ENCODE measurements at places on chromosomes 2 and 18.

GRCh38 chr2:46298522-46299353 lies 1.5 kb downstream of the EPAS1 start:
- peaks cover 7% of the 10 kb centered on the region for H3K4me1 ChIP-seq
- no peaks in the 10 kb centered on the region for H3K36me3 ChIP-seq
- H3K27me3 ChIP-seq, result no peaks in the 10 kb centered on the region
- peak overlapping the region; percentile 66 for H3K4me3 ChIP-seq
- H3K27ac ChIP-seq, result peak overlapping the region; percentile 96
- no peak for DNase-seq

DNA sequence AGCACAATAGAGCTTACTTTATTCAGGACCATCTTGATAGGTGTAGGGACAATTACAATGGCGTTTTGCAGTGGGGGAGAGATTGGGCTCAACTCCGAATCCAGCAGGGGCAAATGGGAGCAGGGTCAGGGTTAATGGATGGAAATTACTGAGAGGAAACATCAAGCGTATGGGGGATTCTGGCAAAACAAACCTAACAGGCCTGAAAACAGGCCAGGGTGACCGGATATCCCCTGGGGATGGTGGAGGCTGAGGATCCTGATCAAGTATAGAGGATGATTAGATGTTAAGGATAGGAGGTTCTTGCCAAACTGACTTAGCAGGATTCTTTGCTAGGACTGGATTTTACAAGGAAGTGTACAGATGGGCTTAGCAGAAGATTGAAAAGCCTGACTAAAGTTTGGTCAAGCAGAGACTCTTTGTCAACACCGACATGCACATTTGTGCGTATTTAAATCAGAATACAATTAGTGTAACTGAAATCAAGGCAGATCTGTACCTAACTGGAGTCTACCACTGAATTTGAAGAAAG lies 54.5 kb upstream of the GPR45 start:
- H3K4me3 ChIP-seq, result no peak overlapping the region
- no peaks in the 10 kb centered on the region for H3K27me3 ChIP-seq
- no peak overlapping the region for H3K27ac ChIP-seq
- H3K4me1 ChIP-seq, result no peaks in the 10 kb centered on the region
- H3K36me3 ChIP-seq, result no peaks in the 10 kb centered on the region
- no peak for DNase-seq

GRCh38 chr2:14313341-14313740 lies 319.2 kb upstream of the LRATD1 start:
- no peaks in the 10 kb centered on the region for H3K4me1 ChIP-seq
- no peaks in the 10 kb centered on the region for H3K27me3 ChIP-seq
- H3K36me3 ChIP-seq, result no peaks in the 10 kb centered on the region
- no peak overlapping the region for H3K27ac ChIP-seq

DNA sequence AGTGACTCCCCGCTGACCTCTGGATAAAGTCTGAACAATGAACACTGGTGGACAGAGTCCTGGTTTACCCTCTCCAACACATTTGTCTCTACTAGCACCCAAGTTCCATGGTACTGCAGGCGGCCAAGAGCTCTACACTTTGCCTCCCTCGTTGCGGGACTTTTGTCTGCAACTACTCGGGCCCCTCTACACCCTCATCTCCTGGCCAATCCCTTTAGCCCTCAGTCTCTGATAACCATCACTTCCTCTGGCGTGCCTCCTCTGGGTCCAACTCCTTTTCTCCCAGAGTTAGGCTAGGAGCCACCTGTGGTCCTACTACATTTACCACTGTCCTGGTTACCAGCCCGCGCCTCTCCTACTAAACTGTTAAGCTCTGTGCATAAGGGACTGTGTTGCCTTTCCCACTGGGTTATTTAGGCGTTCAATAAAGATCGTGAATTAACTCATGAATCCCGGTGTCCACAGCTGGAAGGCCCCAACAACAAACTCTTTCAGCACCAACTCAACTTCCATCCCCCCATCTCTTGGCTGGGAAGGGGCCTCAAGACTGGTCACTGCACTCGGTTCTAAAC lies 757 bp downstream of the HDHD2 start:
- H3K4me3 ChIP-seq, result peak overlapping the region; percentile 70
- H3K27me3 ChIP-seq, result no peaks in the 10 kb centered on the region
- H3K27ac ChIP-seq, result peak overlapping the region; percentile 91
- peaks cover 6% of the 10 kb centered on the region for H3K4me1 ChIP-seq

DNA sequence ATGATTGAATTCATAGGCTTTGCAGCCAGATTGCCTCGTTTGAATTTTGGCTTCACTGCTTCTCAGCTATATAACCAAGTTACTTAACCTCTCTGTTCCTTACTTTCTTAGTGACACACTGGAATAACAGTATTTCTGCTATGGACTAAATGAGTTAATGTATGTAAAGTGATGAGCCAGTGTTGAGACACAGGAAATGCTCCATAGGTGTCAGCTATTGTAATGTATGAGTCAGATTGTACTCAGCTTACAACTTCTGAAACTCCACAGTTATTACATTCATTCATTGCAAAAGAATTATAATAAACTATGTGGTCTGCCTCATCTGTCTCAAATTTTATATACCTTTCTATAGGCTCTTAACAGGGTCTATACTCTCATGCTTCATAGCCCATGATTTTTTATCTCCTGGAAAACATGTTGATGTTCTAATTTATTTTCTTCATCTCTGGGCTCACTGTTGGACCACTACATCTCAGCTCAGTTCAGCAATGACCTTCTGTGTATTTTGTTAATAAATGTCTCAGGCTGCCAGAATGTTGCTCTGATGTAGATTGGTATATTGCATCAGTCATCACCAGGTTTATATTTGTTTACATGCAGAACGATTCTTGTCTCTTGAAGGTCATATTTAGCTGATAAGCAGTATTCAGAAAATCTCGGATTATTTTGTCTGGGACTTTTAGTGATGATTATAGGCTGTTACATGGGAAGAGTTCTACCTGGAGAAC lies 76.2 kb downstream of the MAP3K20 start:
- H3K4me3 ChIP-seq, result no peak overlapping the region
- no peak for DNase-seq
- no peaks in the 10 kb centered on the region for H3K27me3 ChIP-seq
- no peaks in the 10 kb centered on the region for H3K36me3 ChIP-seq

DNA sequence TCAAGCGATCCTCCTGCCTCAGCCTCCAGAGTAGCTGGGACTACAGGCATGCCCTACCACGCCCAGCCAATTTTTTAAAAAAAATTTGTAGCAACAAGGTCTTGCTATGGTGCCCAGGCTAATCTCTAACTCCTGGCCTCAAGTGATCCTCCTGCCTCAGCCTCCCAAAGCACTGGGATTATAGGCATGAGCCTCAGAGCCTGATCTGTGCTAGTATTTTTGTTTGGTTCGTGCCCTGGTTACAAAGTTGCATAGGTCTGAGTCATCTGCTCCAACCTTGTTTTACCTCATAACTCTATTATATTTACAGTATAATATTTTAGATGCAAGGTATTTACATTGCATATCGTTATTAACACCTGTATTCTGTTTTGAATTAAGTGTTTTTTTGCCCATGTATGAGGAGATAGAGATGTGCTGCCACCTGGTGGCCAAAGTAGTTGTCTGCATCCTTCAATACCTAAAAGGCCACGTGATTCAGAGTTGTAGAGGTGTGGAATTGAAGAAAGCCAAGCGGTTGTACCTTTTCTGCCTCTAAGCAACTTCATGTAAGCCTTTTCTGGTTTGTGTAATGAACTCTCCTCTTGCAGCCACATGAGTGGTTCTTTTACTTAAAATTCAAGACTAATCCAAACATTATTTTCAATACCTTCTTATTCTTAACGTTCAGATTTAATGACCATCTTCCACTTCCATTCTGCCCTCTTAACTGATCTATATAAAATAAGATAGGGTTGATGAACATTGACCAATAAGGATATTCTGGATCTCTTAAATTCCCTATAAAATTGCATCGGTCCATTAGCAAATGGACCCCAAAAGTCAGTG lies 19.9 kb upstream of the CABYR start:
- H3K4me3 ChIP-seq, result no peak overlapping the region
- peak; percentile 77 for DNase-seq
- no peaks in the 10 kb centered on the region for H3K27me3 ChIP-seq
- H3K4me1 ChIP-seq, result no peaks in the 10 kb centered on the region

All from tibial nerve (tissue), 4 donors.